ENCODE measurements at places on chromosomes 2 and 18. TPM values are rescaled to one million over a fixed set of nuclear protein-coding genes. Genes with fewer than 3 reads are reported as not detected.

FHOD3 gene
- total RNA-seq, result 33.3 TPM

TBR1 gene
- not detected for total RNA-seq

- no peak for DNase-seq
Measured at GRCh38 chr2:31467426-31467825, 52.9 kb upstream of the XDH start.

DNA sequence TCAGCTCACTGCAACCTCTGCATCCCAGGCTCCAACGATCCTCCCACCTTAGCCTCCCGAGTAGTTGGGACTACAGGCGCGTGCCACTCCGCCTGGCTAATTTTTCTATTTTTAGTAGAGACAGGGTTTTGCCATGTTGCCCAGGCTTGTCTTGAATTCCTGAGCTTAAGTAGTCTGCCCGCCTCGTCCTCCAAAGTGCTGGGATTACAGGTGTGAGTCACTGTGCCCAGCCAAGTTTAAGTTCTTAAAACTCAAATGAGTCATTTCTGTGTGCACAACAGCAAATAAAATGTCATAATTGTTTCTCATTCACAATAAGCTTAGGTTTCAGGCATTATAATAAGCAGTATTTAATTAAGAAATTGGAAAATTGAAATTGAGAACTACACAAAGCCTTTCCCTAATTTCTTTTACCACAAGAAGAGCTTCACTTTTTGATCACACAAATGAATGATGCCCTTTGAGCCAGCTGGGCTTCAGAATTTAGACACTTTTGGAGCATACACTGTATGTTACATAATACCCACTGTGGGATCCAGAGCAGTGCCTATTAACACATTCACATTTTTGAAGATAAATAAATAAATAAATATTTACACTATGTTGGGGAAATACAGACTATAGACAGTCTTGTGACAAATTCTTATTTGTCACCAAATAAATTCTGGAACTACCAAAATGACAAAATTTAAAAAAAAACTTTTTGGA is 8.6 kb upstream of the ME2 start:
- DNase-seq, result no peak

LTBP1 gene
- 48.9 TPM for total RNA-seq

UGT1A5 gene
- not detected for total RNA-seq

Measured in sciatic nerve (tissue), 2 donors.